ENCODE measurements at places on chromosomes 6 and 20.
A peak's percentile ranks its signal among the peaks of the same experiment; 100 is the strongest.

DNA sequence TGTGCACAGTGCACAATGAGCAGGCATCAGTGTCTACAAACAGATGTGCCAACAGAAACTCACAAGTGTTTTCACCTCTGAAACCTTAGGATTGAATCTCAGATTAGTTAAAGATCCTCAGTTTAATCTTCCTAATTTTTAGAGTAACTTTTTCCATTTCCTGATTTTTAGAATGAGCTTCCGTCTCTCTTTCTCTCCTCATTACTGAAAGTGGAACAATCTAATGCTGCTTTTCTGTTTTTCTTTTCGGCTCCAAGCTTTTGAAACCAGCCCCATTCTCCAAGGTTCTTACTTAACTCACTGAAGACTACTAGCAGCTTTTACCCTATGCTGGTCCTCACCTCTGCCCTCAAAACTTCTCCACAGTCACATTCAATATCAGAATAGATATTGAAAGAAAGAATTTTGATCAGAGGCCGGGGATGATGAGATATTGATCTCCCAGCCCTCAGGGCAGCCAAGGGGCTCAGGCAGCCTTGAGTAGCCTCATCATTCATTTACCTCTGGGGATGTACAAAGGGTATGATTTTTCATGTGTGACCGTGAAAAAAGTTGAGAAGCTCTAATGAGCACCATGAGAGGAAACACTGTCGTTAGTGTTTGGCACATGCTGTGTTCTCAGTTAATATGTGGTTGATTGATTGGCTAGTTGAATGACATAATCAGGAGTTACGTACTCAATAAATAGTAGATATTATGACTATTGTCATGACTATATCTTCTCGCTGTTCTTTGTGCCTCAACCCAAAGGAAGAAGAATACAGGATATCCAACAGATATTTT is 11.9 kb upstream of the STK38 start:
- no peak for DNase-seq

- DNase-seq = no peak
Observed at GRCh38 chr6:15423286-15423993, 177.6 kb downstream of the JARID2 start.

- no peak for DNase-seq
Observed at GRCh38 chr20:32466739-32467505, 108.8 kb downstream of the ASXL1 start.

DNA sequence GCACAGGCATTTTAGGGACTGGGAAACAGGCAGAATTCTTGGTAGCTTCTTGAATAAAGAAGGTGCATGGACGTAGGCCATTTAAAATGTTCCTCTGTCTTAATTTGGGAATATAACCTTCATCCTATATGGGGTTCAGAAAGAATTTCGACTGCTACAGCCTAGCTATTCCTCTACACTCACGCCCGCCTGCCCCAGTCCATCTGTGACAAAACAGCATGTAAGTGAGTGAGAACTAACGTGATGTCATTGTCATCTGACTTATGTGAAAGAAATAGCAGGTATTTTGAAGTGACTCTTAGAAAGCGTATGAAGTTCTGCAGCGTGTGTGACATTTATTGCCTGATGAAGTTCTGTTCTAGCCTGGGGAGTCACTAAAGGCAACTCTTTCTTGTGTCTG is 52.2 kb upstream of the SLC22A1 start:
- DNase-seq = no peak

DNA sequence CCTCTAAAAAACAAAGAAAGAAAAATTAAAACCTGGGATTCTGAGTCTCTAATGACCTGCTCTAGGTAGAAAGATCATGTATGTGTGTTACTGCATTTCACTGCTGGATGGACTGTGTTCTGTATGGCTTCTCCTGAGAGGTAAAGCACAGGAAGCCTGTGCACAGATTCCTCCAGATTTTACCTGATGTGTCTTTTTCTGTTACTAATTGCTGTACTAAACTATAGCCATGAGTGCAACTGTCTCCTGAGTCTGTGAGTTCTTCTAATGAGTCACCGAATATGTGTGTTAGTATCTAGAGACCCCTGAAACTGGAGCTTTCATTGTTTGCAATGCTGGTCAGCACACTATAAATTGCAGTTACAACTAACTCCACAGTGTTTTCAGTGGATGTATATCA is 270.8 kb downstream of the CDKAL1 start:
- DNase-seq = no peak

GRCh38 chr6:53833155-53833554 is 38.4 kb downstream of the LRRC1 start:
- DNase-seq = no peak

DNA sequence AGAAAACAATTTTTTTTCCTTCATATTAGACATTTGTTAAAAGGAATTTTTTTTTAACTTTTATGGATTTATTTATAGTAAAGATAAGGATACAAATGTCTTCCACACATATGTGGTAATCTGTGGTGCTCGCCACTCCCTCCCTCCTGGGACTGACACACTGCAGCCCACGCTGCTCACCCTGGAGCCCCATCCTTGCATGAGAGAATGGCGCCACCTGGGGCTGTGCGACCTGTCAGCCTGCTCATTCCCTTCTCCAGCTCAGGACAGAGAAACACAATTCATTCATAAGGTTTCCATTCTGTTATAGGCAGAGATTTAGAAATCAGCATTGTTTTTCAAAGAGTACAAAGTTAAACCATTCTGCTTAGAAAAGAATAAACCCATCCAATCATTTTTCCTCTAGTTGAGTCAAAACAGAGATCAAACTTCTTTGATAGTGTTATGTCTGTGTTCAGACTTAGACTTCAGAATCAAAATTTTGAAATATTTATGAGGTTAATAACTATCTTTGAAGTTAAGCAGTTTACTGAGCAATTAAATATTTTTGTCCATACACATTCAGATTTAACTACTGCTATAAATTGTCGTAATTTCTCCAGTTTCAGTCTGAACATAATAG is 42.8 kb upstream of the DYNLRB1 start:
- DNase-seq = no peak

GRCh38 chr20:63135411-63135810 is 80.5 kb downstream of the YTHDF1 start:
- DNase-seq = no peak

DNA sequence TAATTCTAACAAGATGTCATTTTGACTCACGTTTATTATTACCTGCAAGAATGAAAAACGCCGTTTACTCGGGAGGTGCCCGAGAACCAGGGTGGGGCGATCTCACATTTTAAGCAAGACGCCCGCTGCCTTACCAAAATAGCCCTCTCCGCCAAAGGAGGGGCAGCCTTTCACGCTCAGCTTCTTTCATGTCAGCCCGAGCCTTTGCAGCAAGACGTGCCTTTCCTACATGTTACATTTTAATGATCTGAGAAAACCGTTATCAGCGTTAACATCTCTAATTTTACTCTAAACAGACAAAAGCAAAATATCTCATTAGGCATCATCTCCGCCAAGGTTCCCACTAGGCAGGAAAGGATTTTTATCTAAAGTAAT is 2.0 kb downstream of the BACH2 start:
- no peak for DNase-seq

DNA sequence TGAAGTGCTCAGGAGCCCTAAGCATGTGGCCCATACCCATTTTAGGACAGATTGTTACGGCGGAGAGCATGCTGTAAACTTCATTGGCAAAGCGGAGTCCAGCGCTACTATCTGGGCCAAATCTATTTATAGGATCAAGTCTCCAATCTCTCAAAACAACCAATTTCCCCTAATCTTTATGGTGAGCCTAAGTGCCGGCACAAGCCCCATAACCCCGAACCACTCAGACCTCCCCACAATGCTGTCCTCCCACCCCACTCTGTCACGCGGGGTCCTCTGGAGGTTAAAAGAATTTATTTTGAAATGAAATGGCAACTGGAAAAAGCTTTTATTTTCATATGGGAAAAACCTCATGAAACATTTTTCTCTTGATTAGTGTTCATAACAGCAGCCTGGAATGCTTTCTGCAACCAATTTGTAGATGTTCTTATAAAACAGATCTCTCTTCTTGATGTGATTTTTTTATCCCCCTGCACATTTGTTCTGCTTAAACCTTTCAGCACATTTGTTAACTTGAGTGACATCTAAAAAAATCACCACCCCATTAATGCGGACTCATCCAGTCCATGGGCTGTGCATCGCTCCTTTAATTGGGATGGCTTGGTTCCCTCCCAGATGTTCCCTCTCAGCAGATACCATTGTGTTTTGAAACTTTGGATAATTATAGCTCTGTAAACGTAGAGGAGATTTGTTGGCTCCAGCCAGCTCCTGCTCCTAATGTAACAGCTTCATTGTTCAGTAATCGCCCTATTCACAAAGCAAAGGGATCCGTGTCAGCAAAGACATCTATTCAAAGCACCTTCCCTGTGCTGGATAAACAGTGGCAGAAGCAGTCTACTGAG is 323.6 kb downstream of the CD83 start:
- no peak for DNase-seq

GRCh38 chr6:119915971-119916370 is 566.4 kb upstream of the MAN1A1 start:
- DNase-seq = no peak

DNA sequence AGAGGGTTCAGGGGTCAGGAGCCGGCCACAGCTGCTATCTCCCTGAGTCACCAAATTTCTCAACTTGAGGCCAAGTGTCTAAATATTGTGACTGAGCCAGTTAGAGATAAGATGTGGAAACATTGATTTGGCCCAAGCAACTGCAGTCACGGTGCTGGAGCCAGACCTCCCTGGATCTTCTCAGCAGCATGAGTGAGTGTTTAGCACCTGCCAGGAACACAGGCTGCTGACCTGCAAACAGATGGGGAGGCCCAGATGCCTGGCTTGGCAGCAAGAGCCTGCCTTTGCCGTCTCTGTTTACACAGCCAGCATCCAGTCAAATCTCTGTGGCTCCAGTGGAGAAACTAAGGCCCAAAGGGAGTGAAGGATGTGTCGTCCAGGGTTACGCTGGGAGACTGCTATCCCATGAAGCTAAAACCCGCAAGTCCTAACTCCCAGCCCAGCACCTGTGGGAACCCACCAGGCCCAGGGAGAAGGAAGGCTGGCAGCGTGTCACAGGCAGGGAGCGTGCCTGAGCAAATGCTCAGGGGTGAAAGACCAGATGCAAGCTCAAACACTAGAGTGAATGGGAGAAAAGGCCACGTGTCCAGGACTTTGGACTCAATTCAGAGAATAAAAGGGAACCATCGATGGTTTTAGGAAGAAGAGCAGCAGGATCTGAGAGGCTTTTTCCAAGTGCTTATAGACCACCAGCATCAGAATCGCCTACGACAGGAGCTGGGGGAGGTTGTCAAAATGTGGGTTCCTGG is 15.9 kb upstream of the PTGIS start:
- peak; percentile 59 for DNase-seq

DNA sequence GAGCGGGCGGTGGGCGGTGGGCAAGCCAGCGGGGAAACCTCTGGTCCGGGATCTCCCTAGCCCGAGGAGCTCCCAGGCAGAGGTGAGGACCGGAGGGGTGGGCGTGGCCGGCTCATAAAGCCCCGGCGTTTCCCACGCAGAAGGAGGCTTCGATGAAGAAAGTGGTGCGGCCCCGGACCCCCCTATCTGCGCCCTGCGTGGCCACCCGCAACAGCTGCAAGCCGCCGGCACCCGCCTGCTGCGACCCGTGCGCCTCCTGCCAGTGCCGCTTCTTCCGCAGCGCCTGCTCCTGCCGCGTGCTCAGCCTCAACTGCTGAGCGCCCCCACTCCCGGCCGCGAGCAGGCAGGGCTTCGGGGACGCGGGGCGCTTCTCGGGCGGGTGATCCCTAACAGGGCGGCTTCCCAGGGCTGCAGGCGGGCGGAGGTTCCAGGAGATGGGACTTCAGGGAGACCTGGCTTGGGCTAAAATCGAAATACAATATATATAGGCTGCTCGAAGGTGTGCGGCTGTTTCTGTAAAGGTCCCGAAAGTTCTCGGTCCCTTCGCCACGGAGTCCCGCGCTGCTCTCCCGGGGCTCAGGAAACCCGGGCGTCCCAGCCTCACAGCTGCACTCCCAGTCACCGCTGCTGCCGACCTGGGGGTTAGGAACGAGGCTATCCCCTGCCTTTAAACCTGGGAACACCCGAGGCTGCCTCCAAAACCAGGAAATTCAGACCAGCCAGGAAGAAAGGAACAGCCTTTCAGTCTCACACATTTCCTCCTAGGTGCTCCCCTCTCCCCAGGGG is 27.8 kb downstream of the ASIP start:
- DNase-seq = no peak

DNA sequence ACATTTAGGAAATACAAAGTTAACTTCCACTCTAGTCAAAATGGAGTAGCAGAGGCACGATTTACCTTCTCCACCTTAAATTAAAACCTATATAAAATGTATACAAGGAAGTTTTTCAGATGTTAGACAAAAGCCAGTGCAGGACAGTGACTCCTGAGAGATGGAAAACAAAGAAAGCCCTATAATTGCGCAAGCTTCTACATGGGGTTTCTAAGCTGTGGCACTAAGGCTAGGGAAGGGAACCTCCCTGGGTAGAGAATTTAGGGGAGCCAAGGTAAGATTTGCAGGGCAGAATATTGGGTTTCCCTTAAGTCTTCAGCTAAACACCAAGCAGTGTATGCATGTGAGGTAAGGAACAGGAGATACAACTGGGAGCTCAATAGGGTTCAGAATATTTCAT is 18.5 kb upstream of the ZC3H12D start:
- no peak for DNase-seq

- no peak for DNase-seq
Observed at GRCh38 chr20:37984018-37984785, 49.1 kb downstream of the TTI1 start.

GRCh38 chr6:34284563-34285447 is 36.0 kb upstream of the SMIM29 start:
- no peak for DNase-seq

- DNase-seq = no peak
Observed at GRCh38 chr6:43274916-43275597, 23.0 kb upstream of the SLC22A7 start.

DNA sequence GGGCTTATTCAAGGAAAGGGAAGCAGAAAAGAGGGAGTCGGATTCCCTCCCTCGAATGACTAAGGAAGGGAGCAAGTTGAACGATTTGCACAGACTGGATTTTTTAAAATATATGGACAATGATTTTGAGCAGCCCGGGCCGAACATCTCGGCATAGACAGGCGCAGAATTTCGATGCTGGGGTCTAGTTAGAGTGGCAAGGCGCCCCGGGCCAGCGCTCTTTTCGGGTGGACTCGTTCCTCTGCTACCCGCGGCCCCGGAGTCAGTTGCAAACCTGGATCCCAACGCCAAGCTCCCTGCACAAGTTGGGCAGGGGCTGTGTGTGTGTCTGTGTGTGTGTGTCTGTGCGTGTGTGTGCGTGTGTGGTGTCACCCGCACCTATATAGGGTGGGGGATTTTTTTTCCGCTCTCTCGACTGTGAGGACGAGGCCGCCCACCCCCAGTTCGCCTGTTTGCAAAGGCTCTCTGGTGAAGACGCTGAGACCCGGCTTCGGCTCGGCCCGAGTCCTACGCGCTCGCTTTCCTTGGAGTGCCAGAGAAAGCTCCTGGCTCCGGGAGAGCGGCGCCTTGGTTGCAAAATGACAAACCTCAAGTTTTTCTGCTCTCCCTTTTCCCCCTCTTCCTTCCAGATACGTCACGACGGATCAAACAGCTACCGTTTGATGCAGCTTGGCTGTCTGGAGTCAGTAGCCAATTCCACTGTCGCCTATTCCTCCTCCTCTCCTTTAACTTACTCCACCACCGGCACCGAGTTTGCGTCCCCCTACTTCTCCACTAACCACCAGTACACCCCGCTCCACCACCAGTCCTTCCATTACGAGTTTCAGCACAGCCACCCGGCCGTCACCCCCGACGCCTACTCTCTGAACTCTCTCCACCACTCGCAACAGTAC is 1.4 kb downstream of the TFAP2D start:
- no peak for DNase-seq

All from SW 1271 (cell line).